SK-MEL-5 (cell line): ENCODE measurements at places on chromosomes 16 and 17. TPM values are rescaled to one million over a fixed set of nuclear protein-coding genes. Genes with fewer than 3 reads are reported as not detected.

ST6GALNAC2 gene
- total RNA-seq, result 77.4 and 96.3 TPM in 2 replicates

CCL2 gene
- total RNA-seq, result not detected in 2 replicates

C17orf113 gene
- total RNA-seq, result 0.40 and 0.85 TPM in 2 replicates

CCL4L2 gene
- not detected in 2 replicates for total RNA-seq

EME1 gene
- 9.9 and 13.0 TPM in 2 replicates for total RNA-seq

NPIPA3 gene
- total RNA-seq, result 0.26 and 1.8 TPM in 2 replicates
